Pons (tissue), 1 donor: ENCODE measurements at places on chromosomes 3 and 15.
A peak's percentile ranks its signal among the peaks of the same experiment; 100 is the strongest.

DNA sequence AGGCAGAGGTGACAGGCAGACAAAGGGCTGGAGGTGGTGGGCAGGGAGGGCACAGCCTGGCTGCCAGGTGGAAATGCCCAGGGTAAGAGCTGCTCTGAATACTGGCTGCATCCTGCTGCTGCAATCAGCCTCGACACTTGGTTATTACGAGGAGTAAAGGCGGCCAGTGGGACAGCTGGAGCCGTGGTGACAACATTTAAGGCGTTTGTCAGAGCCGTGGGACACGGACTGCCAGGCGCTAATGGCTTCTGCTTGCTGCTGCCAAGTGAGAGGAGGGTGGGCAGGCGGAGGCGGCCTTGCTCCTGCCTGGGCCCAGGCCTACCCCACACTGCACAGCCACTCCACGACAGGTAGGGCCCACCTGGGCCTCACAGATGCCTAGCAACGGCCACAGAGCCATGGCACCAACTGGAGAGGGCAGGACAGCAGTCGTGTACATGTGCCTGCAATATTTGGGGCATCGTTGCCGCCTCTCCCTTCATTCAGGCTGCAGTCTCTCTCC, 49.2 kb upstream of the TMEM115 start:
- DNase-seq, result no peak

- DNase-seq, result no peak
Observed at GRCh38 chr3:195467641-195468390, 25.0 kb upstream of the ACAP2 start.

- peak; percentile 92 for DNase-seq
Observed at GRCh38 chr3:188947401-188948280, 224.1 kb upstream of the TPRG1 start.

DNA sequence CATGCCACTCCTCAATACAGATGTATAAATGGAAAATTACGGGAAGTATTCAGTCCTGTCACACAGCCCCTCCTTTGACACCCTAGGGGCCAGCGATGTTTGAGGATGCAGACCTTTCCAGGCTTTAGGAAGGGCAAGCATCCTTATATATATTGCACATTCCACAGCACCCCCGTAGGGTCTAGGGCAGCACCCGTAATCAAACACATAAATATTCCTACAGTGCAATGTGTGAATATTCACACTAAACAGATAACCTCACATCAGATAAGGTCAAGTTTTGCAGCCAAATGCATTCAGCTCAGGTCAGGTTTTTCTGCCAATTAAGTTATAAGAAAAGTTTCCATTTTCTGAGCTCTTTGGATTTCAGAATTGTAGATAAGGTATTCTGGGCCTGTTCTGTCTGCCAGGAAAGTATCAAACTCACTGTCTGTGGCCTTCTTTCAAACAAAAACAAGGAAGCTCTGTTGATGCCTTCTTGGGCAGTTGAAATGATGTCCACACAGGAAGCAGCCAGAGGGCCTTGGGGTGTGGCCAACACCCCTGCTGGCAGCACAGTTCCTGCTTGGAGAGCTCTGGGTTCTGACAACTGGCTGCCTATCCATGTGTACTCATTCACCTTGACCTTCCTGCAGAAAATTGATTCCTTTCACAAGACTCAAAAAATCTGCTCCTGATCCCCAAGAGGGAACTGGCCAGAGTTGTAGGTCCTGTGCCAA, 427.0 kb downstream of the NTRK3 start:
- DNase-seq, result peak; percentile 9

GRCh38 chr3:66778777-66779176, 219.3 kb upstream of the KBTBD8 start:
- no peak for DNase-seq

GRCh38 chr15:62719316-62719715, 323.2 kb upstream of the TPM1 start:
- no peak for DNase-seq

DNA sequence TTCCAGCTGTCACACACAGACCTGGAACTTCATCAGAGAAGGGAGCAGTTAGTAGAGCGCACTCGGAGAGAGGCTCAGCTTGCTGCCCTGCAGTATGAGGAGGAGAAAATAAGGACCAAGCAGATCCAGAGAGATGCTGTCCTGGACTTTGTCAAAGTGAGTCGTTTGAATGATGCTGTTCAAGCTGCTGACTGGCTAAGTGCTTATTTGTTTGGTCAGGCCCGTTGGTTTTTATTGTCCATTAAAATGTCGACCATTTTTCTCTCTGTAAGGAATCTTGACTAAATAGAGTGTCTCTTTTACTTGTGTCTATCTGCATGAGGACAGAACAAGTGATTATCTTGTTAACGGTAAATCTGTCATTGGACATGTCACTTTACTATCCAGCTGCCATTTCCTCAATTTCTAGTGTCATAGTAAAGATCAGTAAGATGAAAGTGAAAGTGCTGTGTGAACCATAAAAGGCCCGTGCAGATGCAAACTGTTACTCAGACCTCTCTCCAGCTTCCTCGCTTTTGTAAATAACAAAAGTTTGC, 56.9 kb downstream of the LRCH3 start:
- DNase-seq, result peak; percentile 64

DNA sequence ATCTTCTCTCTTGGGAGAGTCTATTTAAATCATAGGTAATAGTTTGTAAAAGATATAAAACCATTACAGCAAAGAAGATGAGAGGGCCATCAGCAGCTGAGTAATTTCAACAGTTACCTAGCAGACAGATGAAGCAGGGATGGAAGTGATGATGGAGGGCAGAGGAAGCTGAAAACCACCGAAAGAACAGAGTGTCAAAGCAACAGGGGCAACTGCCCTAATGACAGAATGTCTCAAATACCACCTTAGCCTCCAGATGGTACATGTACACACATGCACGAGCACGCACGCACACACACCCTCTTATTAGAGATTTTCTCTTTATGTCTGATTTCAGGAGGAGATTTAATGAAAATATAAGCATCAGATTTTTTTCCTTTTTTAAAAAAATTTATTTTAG, 64.5 kb downstream of the NEDD4 start:
- no peak for DNase-seq

- no peak for DNase-seq
Observed at GRCh38 chr3:25849641-25850385, 59.9 kb downstream of the OXSM start.

- no peak for DNase-seq
Observed at GRCh38 chr3:153602801-153603200, 440.8 kb downstream of the RAP2B start.

- no peak for DNase-seq
Observed at GRCh38 chr3:161043336-161044035, 61.7 kb downstream of the B3GALNT1 start.

DNA sequence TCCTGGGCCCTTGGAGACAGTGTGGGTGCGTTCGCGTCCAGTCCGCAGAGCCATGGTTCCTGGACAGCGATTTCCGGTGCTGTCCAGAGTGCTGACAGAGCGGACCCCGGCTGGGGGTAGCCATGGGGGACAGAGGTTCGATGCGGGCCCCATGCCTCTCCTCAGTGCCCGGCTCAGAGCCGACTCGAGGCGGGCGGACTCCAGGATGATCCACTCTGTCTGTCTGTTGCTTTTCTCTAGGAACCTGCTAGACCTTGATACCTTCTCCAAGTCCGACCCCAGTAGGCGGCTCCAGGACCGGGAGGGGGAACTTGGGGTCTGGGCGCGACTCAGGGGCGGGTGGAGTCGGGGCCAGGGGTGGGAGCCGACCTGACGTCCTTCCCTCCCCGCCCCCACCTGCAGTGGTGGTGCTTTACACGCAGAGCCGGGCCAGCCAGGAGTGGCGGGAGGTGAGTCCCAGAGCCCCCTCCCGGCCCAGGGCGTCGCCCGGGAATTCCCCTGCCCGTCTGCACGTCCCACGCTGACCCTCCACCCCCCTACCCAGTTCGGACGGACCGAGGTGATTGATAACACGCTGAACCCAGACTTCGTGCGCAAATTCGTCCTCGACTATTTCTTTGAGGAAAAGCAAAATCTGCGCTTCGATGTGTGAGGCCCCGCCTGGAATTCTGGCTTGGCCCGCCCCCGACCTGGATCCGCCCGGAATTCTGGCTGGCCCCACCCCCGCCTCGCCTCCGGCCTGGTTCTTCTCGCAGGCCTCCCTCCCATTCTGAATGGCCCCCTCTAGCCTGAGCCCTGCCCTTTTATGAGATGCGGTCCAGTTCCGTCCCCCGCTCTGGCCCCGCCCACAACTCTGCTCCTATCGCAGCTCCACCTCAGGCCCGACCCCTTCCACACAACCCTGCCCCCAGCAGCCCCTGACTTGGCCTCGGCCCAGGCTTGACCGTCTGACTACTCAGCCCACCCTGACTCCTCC, 1.0 kb downstream of the CPNE9 start:
- no peak for DNase-seq

GRCh38 chr15:57485869-57486268, 105.8 kb upstream of the MYZAP start:
- DNase-seq, result no peak

DNA sequence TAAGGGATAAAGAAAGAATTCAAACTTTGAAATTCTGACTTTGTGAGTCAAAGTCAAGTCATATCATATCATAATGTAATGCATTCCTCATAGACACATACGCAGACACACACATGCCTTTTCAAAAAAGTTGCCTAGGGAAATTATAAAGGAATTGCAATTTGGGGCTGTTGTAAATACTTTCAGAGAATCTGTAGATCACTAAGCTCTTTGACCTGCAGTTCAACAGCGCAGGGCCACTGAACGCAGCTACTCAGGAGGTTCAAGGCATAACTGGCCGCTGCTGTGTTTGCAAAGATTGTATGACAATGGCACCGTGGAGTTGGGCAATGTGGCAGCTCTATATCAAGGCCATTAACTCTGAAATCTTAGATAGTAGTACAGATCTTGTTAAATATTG, 188.4 kb upstream of the THRB start:
- DNase-seq, result no peak

GRCh38 chr3:39750712-39751111, 58.7 kb upstream of the MYRIP start:
- no peak for DNase-seq

DNA sequence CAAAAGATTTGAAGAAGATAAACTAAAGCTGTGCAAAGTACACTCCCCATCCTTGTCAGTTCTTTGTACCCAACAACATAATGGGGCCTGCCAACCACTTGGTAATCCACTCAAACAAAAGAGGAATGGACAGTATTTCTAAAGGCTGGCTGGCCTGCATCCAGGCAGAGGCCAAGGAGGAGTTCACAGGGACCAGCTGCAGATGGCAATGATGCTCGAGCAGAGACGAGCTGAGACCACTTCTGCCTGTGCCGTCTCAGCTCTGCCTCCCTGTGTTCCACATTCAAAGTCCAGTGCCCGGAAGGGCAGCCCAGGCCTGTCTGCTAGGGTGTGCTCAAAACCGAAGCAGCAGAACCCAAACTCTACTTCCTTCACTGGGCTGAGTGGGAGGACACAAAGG, 14.3 kb downstream of the CXCR6 start:
- peak; percentile 83 for DNase-seq

DNA sequence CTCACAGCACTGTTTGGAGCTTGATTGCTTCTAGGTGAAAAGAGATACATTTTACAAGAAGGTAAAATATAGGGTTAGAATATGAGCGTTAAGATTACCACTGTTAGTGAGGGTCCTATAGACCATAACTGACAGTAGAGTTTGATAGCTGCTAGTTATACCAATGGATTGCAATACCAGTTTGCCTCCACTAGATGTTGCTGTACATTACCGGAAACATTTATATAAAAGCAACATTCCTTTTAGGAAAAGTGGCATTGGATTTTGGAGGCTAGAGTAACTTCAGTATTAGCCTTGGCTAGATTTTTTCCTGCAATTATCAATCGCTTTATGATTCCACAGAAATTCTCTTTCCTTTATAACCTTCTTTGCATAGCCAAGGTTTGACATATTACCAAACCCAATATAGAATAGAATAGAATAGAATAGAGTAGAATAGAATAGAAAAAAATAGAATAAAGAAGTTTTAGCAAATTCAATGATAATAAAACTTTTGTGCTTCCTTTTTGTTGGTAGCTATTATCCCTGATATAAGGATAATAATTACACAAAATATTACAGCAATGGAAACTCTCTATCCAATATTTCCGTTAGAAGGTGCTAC, 1093.6 kb upstream of the ALCAM start:
- DNase-seq, result peak; percentile 66

GRCh38 chr3:7205962-7206361, 345.0 kb downstream of the GRM7 start:
- peak; percentile 42 for DNase-seq

- DNase-seq, result no peak
Observed at GRCh38 chr3:97680210-97680609, 84.3 kb upstream of the ARL6 start.

- peak; percentile 39 for DNase-seq
Observed at GRCh38 chr3:192570821-192571791, 156.2 kb downstream of the FGF12 start.

- DNase-seq, result no peak
Observed at GRCh38 chr3:107142171-107142570, 235.1 kb upstream of the CCDC54 start.

DNA sequence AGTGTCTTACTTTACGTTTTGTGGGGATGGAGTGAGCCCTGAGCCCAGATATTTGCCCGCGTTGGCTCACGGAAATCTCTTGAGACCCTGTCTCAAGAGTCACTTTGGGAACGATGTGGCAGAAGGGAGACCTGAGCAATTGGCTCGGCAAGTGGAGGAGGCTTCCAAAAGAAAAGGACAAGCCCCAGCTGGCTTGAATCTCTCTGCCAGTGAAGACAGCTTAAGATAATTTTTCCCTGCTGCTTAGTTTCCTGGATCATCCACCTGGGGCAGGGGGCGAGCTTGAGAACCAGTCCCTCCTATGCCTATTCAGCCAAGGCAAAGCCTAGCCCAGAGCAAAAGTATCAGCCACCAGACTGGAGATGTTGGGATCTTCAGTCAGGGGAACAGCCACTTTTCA, 708 bp downstream of the SEC22A start:
- DNase-seq, result peak; percentile 1

DNA sequence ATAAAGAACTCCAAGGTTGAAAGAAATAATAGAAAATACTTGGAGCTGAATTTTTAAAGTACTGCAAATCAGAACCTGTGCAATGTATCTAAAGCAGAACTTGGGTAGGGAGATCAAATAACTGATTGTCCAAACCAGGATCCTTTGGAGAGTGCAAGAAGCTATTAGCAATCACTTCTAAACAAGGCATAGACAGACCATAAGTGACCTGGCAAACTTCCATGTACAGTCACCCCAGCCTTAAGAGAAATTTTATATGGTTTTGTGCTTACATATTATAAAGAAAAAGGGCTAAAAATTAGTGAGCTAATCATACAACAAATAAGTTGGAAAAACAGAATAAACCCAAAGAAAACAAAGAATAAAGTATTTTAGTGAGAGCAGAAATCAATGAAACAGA, 35.2 kb downstream of the ETV5 start:
- DNase-seq, result no peak
